ENCODE measurements at places on chromosomes 1 and 21.

- no peak for DNase-seq
Measured at GRCh38 chr1:184970691-184971161, 3.6 kb downstream of the NIBAN1 start.

DNA sequence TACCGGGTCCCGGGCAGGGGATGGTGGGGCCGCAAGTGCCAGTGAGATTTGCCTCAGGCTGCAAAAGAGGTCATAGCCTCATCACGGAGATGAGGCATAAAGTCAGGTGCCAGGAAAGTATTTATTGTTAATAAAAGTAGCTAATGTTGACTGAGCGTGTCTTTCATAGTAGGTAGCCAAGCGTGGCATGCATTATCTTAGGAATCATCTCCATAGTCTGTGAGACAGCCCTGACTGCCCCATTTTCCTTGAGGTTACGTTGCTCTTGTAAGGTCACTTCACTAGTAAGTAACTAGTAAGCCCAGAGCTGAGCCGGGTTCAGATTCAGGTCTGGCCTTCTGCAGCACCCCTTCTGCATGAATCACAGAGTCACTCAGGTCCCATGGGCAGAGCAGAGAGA is 174.2 kb downstream of the CAMTA1 start:
- DNase-seq = no peak

DNA sequence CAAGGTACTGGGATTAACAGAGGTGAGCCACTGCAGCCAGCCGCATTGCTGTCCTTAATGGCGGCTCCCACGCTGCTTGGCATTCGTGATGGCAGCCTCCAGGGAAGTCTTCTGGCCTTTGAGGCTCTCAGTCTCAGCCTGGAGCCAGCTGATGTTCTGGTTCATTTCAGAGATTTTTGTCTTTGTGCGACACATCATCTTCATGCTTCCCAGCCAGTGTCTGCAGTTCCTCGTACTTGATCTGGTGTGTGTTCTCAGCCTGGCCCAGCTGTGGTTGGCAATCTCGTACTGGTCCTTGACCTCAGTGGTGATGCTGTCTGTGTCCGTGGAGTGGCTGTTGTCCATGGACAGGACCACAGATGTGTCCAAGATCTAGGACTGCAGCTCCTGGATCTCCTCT is 11.7 kb downstream of the SNRPE start:
- DNase-seq = no peak

GRCh38 chr1:64745181-64745985 is 508 bp downstream of the RAVER2 start:
- DNase-seq = no peak

DNA sequence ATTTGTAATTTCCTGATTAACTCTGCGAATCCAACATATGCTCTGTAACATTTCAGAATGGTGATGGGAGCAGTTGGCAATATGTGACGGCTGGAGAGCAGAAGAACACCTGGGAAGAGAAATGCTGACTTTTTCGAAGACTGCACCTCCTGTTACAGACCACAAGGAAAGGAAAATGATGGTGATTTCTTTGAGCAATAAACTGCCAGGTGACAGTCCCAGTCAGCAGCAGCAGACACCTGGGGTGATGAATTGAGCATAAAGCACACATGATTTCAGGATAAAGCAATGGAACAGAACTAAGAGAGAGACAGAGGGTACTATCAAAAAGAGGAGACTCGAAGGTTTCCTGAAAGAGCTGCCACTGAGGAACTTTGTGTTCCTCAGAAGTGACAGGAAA is 528.6 kb downstream of the NEGR1 start:
- no peak for DNase-seq

GRCh38 chr1:91645031-91645430 is 144.4 kb downstream of the CDC7 start:
- DNase-seq = no peak

DNA sequence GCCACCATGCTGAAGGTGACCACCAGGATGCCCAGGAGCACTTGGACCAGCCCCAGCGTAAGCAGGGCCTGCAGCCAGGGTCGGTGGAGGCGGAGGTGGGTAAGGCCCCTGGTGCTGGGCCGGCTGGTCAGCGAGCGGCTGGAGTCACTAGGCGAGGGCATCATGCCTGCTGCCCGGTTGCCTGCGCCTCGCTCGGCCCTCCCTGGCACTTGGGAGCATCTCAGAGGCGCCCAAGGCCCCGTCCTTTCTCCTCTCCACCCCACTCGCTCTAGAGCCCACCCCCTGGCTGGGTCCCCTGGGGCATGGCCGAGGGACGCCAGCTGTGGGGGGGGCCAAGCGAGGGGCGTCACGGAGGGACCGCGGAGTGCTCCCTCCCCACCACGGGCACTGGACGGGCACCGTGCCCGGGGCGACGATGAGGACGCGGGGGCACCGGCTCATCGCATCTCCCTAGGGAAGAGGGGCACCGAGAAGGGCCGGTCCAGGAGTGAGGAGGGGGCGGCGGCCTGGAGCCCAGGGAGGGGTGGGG is 505 bp downstream of the ENTREP3 start:
- no peak for DNase-seq

DNA sequence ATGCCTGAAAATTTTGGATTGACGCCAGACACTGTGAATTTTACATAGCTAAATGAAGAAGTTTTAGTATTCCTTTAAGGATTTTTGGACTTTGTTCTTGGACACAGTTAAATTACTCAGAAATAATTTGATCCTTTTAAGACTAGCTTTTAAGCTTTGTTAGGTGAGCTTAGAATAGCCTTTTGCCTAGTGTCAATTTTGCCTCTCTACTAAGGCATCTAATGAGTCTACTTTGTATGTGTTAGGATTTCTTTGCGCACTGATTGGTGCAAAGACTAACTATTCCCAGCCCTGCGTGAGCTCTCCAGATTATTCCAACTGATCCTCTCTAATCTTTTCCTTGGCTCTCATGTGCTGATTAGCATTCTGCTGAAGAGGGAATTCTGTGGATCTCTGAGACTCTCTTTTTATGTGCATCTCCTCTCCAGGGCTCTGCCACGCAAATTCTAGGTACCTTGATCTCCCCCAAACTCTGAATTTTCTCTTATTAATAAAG is 128.1 kb upstream of the BCL9 start:
- DNase-seq = no peak

DNA sequence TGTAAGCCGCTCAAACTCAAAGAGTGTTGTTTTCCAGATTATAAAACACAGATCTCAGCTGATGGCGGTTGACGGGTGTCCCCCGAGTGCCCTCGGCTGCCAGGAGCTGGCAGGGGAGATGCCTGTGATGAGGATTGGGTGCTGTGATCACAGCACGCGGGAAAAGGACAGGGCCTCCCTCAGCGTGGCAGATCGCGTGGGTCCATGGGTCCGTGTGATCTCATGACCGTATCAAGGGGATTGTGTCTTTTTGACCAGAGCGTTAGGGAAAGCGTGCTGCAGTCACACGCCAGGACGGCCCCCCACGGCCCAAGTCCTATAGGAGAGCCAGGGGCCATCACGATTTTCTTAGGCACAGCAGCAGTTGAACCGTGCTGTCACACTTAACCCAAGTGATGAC is 51.9 kb downstream of the PDE9A start:
- no peak for DNase-seq

DNA sequence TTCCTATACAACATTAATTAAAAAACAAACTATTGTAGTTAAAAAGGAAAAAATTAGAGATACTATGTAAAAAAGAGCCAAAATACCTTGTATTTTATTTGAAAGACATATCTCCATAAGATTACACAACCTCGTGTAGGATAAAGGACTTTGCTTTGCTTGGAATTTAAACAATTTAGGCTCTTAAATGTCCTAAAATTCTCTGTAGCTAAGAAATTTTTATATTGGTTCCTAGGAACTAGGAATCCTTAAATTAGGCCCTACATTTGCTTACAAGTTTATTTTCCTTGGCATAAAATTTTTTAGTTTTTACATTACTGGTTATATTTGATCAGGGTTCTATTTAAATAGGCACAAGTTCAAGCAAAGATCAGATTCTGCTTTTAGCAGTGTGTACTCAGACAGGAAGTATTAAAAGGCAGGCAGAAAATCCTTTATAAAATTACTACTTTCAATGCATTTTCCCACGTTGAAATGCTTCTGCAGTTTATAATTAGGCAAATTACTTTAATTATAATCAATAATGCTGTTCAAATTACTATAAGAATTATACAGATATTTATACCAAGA is 3.4 kb upstream of the ANGPTL3 start:
- no peak for DNase-seq

GRCh38 chr1:65109487-65109886 is 38.5 kb upstream of the AK4 start:
- no peak for DNase-seq

DNA sequence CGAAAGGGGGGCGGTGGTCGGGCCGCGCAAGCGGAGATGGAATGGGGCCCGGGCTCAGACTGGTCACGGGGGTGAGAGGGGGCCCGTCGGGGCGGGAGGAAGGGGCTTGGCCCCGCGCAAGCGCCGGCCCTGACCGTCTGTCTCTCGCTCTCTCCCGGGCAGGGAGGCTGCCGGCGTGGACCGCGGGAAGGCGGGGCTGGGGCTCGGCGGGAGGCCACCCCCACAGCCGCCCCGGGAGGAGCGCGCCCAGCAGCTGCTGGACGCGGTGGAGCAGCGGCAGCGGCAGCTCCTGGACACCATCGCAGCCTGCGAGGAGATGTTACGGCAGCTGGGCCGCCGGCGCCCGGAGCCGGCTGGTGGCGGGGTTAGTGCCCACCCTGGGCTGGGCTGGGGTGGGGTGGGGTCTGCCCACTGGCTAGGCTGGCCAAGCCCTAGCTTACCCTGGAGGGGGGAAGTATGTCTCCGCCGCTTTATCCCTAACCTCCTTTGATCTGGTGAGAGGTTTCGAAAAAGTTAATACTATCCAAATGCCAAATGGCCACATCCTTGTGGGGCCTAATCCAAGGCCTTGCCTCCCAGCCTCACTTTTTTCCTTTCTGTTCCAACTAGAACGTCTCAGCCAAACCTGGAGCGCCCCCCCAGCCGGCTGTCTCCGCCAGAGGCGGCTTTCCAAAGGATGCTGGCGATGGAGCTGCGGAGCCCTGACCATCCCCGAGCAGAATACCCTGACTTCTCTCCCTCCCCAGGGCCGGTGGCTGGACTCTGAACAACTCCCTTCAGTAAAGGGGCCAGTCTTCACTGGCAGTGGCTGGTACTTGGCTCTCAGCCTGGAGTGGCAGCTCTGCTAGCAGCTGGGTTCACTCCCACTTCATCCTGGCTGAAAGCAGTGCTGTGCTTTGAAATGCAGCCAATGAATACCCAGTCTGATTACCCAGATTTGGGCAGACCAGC is 636 bp upstream of the YRDC start:
- no peak for DNase-seq

GRCh38 chr1:51203874-51204245 is 32.2 kb upstream of the RNF11 start:
- no peak for DNase-seq

DNA sequence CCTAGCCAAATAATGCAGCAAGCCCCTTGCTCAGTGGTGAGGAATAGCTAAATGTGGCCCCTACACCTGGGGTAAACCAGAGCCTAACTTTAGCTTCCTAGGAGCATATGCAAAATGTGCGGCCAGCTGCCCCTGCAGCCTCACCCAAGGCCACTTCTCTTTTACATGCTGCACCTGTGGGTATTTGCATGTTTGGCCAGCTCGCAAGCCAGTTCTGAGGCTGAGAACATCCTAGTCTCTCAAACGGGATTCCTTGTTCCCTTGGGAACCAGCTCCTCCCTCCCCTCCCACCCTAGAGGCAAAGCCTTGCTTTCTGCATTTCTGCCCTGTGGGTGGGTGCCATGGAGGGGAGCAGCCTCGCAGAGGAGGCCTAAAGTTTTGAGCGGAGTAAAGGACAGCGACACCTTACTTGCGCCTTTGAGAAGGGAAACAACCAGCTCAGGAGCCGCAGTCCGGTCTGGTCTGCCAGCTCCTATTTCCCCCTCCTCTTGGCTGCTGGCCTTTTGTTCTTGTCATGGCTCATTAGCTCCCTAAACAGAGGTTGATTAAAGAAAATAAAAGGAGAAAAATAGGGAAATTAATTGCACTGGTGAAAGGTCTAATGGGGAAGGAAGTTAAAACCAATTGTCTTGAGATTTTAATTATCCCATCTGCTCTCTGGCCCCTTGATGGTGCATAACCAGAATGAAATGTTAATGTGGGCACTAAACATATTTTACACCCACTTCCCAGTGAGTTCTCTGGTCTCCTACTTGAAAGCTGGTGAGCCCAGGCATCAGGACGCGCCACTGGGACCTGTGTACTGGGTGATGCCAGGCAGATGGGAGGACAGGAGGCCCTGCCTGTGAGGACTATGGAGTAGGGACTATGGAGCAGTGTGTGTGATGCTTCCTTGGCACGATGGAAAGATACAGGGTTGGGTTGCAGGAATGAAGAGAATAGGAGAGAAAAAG is 68.7 kb downstream of the TEX35 start:
- no peak for DNase-seq
